ENCODE measurements at places on chromosomes 6 and 20.

DNA sequence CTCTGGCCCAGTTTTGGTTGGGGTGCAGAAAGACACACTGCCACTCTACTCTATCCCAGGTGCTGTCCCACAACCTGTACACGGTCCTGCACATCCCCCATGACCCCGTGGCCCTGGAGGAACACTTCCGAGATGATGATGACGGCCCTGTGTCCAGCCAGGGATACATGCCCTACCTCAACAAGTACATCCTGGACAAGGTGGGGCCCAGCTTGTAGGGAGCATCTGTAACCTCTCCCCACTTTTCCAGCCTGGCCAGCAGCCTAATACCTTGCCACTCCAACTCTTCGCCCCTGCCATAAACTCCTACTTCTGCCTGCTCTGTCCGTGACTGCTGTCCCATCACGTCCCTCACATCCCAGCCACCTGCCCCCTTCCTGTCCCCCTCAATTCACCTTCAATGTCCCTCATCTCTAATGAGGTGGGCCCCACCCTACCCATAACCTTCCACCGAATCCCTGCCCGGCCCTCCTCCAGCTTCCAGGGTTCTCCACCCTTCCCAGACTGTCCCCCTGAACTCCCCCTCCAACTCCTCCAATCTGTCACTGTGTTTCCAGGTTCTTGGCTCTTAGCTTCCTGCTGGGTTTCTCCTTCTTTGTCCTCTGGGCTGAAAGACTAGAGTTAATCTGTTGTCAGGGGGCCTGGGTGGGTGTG is 12.1 kb downstream of the DEF6 start:
- DNase-seq, result no peak

GRCh38 chr6:29589423-29590048 is 4.6 kb downstream of the OR2H2 start:
- DNase-seq, result no peak

GRCh38 chr6:149480502-149481280 is 4.1 kb downstream of the ZC3H12D start:
- DNase-seq, result no peak

DNA sequence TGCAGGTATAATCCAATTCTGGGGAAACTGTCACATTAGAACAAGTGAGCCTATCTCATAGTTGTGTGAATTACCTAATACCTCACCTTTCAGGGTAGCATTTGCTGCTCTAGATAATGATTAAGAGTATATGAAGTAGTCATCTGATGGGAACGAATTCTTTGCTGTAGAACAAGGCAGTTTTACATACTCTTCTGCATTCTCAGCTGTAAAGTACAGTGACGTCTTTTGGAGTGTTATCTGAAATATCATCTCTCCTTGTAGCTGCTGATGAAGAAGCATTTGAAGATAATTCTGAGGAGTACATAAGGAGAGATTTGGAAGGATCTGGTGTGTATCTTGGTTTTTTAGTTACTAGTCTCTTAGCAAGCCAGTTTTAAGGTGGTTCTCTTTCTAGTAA is 28.4 kb downstream of the CSE1L start:
- no peak for DNase-seq

GRCh38 chr20:37944456-37944981 is 41.6 kb downstream of the VSTM2L start:
- no peak for DNase-seq

DNA sequence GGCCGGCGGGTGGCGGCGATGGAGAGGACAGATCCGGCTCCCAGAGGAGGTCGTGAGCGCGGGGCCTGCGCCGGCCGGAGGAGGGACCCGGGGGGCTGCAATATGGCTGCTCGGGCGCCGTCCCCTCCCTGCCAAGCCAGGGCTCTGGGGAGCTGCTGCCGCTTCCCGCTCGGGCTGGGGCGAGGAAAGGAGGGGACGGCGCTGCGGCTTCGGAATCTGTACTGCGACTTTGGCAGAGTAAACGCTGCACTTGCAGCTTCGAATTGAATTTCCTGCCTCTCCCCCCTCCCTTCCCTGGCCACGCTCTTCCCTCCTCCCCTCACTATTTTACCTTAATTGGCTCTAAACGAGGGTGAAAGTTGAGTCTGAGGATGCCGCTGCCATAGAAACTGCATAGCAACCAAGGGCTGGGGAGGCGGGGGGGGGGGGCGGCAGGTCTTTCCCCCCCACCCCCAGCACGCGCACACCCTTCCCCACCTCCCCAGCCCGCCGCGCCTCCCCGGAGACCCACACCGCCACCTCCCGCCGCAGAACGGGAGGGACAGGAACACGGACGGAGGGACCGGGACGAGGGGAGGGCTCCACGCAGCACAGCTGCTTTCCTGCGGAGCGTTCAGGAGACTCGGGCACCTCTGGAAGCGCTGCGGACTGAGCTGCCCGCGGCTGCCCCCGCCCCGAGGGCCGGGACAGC is 93.9 kb downstream of the RNASET2 start:
- no peak for DNase-seq

DNA sequence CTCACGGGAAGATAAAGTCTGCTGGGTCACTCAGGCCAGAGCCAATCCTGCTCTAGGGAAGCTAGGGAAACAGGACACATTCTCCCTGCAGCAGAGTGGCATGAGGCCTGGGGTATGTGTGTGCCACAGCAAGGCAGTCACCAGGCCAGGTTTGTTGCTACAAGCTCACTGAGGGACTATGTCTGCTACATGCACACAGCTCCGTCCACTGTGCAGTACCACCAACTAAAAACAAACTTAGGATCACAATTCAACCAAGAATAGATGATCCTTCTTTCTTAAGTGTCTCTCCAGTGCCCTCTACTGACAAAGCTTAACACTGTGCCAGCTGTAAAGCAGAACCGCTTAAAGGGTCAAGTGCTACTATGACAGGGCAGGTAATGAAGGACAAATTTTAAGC is 192.5 kb downstream of the PTPRK start:
- DNase-seq, result peak; percentile 15

GRCh38 chr6:74167511-74167910 is 471.5 kb downstream of the CD109 start:
- DNase-seq, result no peak

DNA sequence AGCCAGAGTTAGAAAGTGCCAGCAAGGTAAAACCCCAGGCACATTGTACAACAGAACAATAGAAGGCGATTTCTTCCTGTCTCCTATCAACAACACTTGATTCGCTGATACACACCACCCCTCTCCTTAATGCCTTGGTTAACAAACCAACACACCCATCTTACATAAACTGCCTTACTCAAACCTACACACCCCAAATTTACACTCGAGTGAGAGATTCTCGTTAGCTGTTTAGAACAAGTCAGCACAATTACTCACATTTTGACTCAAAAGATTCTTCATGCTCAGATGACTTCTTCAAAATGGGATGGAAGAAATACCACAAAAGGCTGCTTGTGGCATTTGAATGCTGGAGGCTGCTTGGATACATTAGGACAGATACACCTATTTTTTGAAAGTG is 80.0 kb upstream of the FOXQ1 start:
- DNase-seq, result no peak

- DNase-seq, result no peak
Observed at GRCh38 chr6:157269261-157269794, 54.0 kb downstream of the TMEM242 start.

GRCh38 chr6:98514073-98514720 is 320.2 kb upstream of the POU3F2 start:
- DNase-seq, result no peak

GRCh38 chr6:156107624-156108101 is 652.0 kb upstream of the NOX3 start:
- peak; percentile 81 for DNase-seq

DNA sequence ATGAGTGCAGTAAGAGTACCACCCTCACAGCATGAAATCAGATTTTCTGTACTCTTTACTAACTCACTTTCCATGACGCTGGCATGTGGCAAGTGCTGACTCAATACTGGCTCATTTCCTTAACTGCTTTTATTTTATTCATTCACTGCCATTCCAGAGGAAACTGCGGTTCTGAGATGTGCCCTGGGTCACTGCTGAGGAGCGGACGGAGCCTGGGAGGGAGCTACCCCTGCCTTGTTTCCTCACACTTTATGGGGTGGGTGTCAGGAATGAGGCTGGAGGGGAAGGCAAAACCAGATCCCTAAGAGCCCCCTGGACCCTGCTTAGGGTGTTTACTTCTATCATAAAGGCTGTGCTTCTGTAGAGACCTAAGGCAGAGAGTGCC is 14.4 kb downstream of the NT5E start:
- DNase-seq, result no peak

Measured in NCI-H2171 (cell line).